Fibroblast of skin of back (primary cell): ENCODE measurements at places on chromosomes 16 and 17.

GRCh38 chr17:72359811-72360210 lies 239.0 kb downstream of the SOX9 start:
- DNase-seq, result no peak

GRCh38 chr17:78595135-78595810 lies 18.1 kb upstream of the DNAH17 start:
- DNase-seq, result no peak

DNA sequence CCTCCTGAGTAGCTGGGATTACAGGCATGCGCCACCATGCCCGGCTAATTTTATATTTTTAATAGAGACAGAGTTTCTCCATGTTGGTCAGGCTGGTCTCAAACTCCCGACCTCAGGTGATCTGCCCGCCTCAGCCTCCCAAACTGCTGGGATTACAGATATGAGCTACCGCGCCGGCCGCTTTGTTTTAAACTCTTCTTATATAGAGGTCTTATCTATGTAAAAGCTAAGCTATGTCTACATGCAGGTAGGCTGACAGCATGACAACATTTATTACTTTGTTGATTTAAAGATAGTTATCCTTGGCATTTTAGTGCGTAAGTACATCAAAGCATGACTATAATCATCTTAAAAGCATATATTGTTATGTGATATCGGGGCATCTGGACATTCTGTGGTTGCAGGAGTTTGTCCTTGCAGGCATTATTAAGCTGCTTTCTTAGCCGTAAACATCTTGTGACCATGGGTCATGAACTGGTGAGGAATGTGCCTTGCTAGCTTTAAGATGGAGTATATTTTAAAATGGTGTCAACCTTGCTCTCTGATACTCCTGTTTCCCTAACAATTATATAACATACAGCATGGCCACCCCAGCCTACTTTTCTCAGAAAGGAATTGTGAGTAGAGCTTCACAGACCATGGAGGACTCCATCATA lies 45.8 kb upstream of the TAOK1 start:
- DNase-seq, result no peak

DNA sequence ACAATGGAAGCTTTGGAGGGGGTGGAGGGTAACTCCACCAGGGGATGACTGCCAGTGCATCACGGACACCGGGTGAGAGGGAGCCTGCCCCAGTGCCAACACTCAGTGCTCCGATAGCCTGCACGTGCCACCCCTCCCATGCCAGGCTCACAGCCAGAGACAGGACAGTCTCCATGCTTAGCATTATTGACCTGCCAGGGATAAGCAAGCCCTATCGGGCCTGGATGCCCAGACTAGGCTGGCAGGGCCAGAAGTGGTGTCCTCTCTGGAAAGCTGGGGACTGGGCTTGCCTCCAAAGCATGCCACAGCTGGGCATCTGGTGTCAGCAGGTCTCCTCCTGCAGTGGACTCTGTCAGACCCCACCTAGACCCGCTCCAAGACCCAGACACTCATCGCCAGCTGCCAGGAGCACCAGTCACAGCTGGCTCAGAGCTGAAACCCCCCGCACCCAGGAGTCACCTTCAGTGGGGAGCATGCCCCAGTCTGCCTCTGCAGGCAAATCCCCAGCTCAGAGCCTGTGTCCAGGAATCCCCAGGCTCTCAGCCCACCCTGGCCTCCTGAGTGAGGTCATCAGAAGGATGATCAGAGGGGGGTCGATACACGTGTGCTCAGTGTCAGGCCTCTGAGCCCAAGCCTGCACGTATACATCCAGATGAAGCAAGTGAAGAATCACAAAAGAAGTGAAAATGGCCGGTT lies 1.8 kb upstream of the RHBDF1 start:
- no peak for DNase-seq

- peak; percentile 63 for DNase-seq
Observed at GRCh38 chr17:7590743-7591142, 849 bp upstream of the SOX15 start.

GRCh38 chr17:58153046-58153445 lies 4.9 kb downstream of the OR4D1 start:
- DNase-seq, result no peak

GRCh38 chr17:57604771-57605674 lies 140.1 kb downstream of the CCDC182 start:
- no peak for DNase-seq

DNA sequence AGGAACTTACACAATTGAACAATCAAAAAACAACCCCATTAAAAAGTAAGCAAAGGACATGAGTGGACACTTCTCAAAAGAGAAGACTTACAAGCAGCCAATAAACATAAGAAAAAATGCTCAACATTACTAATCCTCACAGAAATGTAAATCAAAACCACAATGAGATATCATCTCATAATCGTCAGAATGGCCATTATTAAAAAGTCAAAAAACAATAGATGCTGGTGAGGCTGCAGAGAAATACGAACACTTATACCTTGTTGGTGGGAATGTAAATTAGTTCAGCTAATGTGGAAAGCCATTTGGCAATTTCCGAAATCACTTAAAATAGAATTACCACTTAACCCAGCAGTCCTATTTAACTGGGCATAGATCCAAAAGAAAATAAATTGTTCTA lies 301.9 kb upstream of the KCNJ16 start:
- no peak for DNase-seq

GRCh38 chr17:46044286-46044928 lies 45.4 kb downstream of the STH start:
- DNase-seq, result peak; percentile 84

DNA sequence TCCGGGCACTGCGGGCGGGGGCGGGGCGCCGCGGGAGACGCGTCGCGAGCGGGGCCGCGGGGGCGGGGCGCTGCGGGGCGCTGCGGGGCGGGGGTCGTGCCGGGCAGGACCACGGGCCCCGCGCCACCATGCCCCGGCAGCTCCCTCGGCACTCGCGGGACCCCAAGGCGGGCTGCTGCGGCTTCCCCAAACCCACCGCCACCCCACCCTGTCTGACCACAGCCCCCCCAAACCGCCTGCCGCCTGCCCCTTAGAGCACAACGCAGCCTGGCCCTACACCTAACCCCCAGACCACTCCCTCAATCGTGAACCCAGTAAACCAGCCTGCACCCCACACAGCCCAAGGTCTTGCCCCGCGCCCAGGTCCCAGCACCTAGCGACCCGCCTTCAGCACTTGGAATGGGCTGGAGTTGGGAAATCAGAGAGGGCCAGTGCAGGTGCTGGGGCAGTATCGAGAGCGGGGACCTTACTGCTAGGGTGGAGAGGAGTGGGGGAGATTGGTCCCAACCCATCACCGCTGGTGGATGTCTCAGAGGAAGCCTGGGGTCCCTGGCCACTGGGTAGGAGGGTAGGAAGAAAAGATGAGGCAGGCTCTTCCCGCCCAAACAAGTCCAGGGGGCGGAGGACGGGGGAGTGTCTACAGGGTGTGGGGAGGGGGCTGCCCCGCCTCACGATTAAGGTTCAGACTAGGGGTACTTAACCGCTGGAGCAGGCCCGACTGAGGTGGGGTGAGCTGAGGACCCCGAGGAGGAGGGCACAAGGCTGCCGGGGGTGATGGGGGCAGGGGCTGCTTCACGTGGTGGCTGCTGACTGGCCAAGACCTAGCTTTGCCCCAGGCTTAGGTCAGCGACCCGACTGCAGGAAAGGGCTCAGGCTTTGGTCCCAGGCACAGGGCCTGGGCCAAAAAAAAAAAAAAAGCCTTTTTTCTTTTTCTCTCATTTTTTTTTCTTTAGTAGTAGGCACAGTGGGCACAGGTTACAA lies 539 bp upstream of the VAMP2 start:
- DNase-seq, result no peak

DNA sequence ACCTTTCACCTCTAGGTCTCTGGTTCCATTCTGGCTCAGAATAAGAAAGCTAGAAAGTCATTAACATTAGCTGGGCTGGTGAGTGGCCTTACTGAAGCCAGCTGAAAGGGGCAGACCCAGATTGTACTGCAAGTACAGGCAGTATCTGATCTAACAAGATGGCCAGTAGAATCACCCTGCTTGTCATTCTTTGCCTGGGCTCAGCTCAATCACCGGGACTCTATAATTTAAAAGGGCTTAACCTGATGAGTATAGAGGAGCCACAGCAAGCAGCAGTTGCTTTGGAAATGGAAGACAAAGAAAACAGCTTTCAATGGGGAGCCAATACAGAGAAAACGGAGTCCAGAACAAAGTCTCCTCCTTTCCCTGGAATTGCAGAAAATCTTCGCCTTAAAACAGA lies 13.6 kb downstream of the CDH8 start:
- no peak for DNase-seq

- peak; percentile 84 for DNase-seq
Observed at GRCh38 chr17:42266918-42267766, 9.0 kb downstream of the STAT5B start.

DNA sequence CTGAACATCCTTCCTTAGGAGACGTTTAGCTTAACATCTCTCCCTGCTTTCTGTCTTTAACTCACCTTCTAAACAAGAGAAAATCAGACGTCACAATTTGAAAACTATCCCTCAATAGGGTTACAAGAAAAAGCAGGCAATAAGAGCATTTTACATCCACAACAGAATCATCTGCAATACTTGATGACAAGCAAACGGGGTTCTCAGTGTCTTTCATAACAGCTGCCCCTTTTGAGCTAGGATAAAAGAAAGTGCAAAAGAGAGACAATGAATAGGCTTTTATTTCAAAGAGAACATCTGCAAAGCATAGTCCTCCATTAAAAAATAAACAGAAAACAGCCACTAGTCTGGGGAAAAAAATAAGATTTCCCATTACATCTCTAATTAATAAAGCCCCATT lies 13.2 kb downstream of the XYLT1 start:
- no peak for DNase-seq

GRCh38 chr17:65201331-65201730 lies 64.2 kb downstream of the RGS9 start:
- no peak for DNase-seq

GRCh38 chr16:57801098-57801808 lies 1.0 kb downstream of the KIFC3 start:
- DNase-seq, result peak; percentile 84

DNA sequence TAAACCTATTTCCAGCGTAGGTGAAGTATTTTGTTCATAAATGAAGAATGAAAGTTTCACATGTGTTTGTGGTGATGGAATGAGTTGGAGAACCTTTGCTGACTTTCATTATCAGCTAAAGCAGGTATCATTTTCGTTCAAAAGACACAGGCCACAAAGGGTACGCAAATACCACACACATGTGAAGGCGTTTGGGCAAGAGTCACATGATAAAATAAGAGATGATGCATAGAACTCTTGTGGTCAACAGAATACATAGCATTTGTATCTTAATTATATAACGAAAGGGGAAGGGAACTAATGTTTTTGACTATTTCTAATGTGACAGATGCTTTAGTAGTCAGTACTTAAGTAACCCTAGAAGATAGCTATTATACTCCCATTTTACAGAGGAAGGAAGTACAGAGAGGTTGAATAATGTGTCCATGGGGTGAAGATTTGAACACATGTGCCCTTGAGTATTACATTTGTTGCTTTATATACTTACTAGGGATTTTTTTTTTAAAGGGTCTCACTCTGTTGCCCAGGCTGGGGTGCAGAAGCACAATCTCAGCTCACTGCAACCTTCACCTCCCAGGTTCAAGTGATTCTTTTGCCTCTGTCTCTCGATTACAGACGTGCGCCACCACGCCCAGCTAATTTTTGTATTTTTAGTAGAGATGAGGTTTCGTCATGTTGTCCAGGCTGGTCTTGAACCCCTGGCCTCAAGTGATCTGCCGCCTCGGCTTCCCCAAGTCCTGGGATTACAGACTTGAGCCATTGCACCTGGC lies 4.8 kb downstream of the RPA1 start:
- DNase-seq, result no peak

- no peak for DNase-seq
Observed at GRCh38 chr16:84925092-84925772, 86.1 kb downstream of the ZDHHC7 start.

DNA sequence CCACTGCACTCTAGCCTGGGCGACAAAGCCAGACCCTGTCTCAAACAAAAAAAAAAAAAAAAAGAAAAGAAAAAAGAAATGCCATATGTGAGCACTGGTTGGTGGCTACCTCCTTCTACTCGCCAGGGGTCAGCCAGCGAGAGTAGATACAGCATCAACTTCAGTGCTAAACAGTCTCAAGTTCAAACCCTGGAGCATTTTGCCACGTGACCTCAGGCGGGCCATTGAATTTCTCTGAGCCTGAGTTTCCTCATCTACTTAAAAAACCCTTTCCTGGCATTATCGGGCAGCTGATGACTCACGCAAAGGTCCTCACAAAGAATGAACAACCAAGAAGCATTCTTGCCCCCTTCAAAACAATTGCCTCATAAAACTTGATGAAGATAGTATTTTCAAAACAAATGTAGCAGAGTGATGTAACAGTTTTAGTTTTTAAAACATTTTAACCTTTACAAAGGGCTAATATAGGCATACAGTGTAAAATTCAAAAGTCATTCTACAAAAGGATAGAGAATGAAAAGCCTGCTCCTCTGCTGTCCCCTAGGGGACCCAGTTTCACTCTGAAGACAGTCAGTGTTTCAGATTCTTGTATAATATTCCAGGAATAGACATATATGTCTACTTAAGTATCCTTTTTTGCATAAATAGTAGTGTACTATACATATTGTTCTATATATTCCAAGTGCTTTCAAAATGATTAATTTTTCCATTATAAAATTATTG lies 28.4 kb downstream of the DNAH2 start:
- DNase-seq, result peak; percentile 82

DNA sequence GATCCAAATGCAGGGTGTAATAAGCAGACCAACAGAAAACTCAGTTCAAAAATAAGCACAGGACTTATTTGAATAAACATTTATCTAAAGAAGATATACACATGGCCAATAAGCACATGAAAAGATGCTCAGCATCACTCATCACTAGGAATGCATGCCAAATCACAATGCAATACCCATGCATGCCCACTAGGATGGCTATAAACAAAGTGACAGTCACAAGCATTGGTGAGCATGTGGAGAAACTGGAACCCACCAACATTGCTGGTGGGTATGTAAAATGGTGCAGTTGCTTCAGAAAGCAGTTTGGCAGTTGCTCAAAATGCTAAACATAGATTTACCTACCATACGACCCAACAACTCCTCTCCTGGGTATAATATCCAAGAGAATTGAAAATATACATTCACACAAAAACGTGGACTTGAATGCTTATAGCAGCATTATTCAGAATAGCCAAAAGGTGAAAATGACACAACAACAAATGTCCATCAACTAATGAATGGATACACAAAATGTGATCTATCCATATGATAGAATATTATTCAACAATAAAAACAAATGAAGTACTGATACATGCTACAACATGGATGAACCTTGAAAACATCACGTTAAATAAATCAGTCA lies 20.1 kb downstream of the UBE2O start:
- DNase-seq, result peak; percentile 41

GRCh38 chr17:45376171-45377005 lies 56.3 kb downstream of the ARHGAP27 start:
- no peak for DNase-seq

- no peak for DNase-seq
Observed at GRCh38 chr16:79267781-79268180, 332.8 kb downstream of the MAF start.

DNA sequence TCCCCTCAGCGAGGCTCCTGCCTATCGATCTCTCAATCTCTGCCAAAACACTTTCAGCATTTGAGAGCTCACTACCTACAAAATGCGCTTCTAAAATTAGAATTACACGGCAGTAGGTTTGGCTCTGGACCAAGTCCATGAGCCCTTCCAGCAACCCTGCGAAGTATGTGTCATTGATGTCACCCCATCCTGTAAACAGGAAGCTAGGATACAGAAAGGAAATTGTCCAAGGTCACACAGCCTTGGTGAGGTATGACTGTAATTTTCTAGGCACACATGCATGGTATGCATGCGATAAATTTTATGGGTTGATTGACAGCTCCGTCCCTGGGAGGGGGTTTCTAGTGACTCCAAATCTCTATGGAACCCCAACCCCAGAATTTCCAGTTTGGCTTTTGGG lies 330.3 kb upstream of the CDH5 start:
- peak; percentile 59 for DNase-seq

- DNase-seq, result no peak
Observed at GRCh38 chr17:15658296-15658695, 25.8 kb downstream of the TRIM16 start.
